ENCODE measurements at places on chromosomes 1 and 21.
A peak's percentile ranks its signal among the peaks of the same experiment; 100 is the strongest.

- no peak for DNase-seq
Observed at GRCh38 chr1:212792396-212792908, 758 bp downstream of the TATDN3 start.

DNA sequence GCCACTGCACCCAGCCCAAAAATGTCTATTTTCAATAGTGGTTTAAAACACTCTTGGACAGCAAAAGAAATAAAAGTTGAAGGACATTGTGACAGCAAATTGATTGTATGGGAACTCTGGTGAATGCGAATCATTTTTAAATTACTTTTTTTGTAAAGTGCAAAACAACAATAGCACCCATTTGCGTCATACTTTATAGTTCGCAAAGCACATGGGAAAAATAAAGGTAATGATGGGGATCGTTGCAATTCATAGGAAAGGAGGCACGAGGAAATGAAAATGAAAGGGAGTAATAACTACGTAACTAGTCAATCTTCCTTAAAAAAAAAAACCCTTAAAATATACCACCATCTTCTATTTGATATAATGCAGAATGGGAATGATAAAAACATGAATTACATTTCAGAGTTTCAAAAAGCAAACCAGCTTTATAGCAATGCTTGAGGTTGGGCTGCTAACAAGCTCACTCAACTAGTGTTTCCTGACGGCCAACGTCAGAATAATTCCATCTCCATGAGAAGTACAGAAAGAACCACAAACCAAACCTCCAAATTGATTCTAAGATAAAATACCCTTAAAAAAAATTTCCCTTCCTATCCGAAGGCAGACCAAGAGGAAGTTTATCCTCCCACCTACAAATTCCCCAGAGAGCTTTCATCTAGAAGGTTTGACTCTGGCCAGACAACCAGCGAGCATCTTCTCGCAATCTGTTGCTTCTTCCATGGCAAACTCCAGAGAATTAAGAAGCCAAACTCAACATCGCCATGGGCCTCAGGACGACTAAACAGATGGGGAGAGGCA is at the start of gene EDARADD:
Gene EDARADD (plus strand): TSS at position 606 of the 801 bp plus-strand sequence. CDS start 159 bp downstream, at position 765.
- no peak for DNase-seq

GRCh38 chr1:150609732-150610131 is 19.7 kb downstream of the ENSA start:
- no peak for DNase-seq

GRCh38 chr1:201602413-201603265 is 63.7 kb downstream of the NAV1 start:
- no peak for DNase-seq

- no peak for DNase-seq
Observed at GRCh38 chr21:33232291-33233034, 2.7 kb downstream of the IFNAR2 start.

DNA sequence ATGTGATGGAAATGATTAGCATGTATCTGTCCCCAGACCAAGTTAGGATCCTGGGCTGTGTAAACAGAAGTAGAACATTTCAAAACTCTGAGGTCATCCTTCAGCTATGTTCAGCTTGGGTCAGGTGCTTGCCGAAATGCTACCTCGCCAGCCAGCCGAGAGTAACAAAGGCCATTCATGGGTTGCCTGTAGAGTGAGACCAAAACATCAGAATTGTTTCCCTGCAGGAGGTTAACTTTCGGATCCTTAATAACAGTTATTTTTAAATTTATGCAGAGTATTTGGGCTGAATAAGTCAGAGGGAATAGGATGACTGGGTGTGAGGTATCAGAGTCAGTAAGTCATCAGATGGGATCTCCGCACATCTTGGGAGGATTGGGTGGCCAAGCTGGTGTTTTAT is 35.6 kb downstream of the SMYD2 start:
- no peak for DNase-seq

DNA sequence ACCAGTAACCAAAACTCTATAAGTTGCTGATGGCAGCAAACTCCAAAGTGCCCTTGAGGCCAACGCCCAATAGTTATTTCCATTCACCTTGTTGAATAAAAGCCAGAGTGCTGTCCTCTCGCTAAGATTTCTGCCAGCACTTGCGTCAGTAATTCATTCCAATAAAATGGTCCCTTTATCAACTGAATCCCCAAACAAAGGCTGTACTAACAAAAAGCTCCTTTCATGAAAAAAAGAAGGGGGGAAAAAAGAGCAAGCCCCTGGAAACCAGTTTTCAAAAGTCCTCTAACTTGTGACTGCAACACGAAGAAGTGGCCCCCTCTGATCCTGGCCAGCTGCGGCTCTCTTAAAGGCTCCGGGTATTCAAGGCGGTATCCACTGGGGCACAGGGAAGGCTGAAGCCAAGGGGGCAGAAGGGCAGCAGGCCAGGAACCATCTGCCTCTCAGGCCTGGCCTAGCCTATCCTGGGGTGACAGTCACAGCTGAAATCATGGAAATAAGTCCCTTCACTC is 55.8 kb upstream of the ZNF326 start:
- DNase-seq, result no peak

GRCh38 chr1:21763236-21763635 is 19.7 kb downstream of the USP48 start:
- no peak for DNase-seq

GRCh38 chr1:52235646-52236045 is 93.8 kb downstream of the ZFYVE9 start:
- no peak for DNase-seq

DNA sequence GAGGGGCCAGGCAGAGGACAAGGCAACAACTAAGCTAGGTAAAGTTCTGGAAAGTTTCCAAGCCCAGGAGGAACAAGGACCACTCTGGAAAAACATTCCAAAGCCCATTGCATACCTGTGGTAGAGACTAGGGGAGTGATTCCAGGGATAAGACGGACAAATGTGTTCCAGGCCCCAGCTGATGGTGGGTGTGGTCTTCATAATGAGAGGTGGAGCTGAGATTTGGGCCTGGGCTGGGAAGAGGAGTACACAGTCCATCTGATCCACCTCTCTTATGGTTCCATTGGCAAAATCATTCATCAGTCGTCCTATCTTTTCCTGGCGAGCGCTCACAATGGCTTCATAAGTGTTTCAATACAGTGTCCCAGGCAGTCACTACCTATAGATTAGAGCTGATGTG is 4.5 kb downstream of the KLHDC7A start:
- no peak for DNase-seq

- DNase-seq, result no peak
Observed at GRCh38 chr1:198064181-198064580, 92.6 kb upstream of the NEK7 start.

GRCh38 chr1:245988393-245989078 is 518.5 kb downstream of the SMYD3 start:
- no peak for DNase-seq

DNA sequence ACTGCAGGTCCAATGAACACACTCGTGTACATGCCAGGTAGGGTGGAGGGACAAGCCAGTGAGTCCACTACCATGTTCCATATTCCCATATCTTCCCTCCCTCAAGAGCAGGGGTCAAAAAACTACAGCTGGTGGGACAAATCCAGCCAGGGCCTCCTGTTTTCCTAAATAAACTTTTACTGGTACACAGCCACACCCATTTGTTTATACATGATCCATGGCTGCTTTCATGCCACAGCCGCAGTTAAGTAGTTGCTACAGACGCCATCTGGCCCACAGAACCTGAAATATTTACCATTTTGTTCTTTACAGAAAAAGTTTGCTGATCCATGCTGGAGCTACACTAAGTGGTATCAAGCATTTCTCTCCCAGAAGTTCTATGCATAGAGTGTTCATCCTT is 42.4 kb downstream of the CASQ2 start:
- DNase-seq, result no peak

- peak; percentile 76 for DNase-seq
Observed at GRCh38 chr1:3910857-3911845, 11.1 kb upstream of the C1orf174 start.

DNA sequence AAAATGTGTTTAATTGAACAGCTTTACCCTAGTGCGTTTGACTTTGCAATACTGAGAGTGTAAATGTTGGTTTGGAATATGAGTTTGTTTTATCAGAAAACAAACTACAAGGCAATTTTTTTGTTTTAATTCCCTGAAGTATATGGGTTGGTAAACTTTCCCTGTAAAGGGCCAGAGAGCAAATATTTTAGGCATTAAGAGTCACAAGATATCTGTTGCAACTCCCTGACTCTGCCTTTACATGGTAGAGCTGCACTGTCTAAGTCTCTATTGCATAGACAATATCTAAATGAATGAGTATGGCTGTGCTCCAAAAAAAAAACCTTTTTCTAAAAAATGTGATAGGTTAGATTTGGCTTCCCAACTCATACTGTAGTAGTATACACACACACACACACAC is 115.1 kb upstream of the PBX1 start:
- no peak for DNase-seq

GRCh38 chr1:111963985-111964738 is 25.3 kb downstream of the KCND3 start:
- no peak for DNase-seq

DNA sequence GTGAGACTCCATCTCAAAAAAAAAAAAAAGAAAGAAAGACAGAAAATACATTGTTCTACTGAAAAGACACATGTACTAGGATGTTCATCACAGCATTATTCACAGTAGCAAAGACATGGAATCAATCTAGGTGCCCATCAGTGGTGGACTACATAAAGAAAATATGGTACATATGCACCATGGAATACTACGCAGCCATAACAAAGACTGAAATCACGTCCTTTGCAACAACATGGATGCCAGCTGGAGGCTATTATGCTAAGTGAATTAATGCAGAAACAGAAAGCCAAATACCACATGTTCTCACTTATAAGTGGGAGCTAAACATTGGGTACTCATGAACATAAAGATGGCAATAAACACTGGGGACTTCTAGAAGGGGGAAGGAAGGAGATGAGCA is 48.9 kb upstream of the SLC19A2 start:
- DNase-seq, result no peak

DNA sequence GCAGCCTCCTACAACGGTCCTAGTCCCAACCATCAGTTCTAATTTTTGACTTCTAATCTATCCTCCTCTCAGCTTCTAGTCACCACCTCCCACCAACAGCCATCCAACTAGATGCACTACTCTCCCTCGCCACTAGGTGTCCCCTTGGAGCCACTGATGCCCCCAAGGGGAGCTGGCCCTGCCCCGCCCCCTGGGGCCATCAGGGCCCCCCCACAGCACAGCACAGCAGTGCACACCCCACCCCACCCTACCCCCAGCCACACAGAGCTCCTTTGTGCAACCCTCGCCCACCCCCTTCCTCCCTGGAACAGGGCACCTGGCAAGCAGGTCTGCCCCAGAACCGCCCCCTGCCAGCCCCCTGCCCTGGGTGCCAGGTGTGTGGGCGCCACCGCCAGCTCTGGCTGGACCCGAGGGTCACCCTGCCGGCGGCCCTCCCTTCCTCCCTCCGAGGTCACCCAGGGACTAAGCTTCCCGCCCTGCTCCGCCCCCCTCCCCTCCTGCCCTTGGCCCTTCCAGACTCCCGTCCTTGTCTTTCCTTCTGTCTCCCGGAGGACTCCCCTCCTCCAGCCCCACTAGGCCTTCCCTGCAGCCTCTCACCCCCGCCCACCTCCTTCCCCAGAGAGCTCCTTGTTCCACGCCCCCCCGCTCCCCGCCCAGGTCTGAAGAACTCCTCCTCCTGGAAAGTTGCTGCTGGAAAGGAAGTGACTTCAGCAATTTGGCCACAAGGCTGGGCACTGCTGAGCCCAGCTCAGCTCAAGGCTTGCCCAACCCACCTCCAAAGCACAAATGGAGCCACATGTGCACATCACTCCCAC is 47.0 kb downstream of the AHDC1 start:
- peak; percentile 81 for DNase-seq

DNA sequence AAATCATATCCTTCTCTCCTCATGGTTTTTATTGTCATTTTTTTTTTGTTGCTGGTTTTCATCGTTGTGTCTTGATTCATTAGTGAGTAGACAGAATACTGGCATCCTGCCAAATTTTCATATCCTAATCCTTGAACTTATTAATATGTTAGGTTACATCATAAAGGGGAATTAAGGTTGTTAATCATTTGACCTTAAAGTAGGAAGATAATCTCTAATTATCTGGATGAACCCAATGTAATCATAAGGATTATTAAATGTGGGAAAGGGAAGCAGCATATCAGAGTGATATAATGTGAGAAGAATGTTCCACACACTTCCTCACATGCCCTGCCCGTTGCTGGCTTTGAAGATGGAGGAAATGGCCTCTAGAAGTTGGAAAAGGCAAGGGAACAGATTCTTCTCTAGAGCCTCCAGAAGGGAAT is 299.7 kb downstream of the HMCN1 start:
- peak; percentile 2 for DNase-seq

- DNase-seq, result no peak
Observed at GRCh38 chr1:66270119-66270812, 263.7 kb upstream of the SGIP1 start.

DNA sequence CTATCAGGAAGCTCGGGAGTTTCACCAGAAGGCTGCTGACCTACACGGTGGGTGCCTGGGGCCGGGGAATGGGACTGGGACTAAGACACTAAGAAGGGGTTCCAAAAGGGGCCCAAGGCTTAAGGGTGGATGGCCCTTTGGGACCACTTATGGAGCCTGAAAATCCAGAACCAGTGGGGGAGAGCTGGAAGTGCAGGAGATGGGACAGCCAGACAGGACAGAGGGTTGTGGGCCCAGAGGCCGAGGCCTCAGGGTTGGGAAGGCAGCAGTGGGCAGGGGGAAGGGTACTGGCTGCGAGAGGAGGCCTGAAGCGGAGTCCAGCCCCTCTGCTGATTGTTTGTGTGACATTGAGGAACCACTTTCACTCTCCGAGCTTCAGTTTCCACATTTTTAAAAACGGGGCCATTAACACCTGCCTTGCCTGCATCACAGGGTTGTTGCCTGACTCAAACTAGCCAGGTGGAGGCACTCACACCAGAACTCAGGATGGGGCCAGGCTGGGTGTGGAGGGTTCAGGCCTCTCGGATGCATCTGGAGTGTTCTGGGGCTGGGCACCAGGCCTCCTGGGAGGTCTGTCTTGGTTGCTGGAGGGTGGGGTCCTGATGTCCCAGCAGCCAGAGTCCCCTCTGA is 3.0 kb downstream of the TTC24 start:
- no peak for DNase-seq

- no peak for DNase-seq
Observed at GRCh38 chr1:21059021-21059420, 117.7 kb downstream of the EIF4G3 start.

- no peak for DNase-seq
Observed at GRCh38 chr21:32958288-32959002, 67.3 kb upstream of the OLIG2 start.

- DNase-seq, result no peak
Observed at GRCh38 chr1:15816674-15817073, 9.2 kb upstream of the UQCRHL start.

- DNase-seq, result no peak
Observed at GRCh38 chr1:205985330-205986005, 17.7 kb downstream of the RAB7B start.
